ENCODE measurements at places on chromosomes 7 and 10. TPM values are rescaled to one million over a fixed set of nuclear protein-coding genes. Genes with fewer than 3 reads are reported as not detected.

CTAGE4 gene
- polyA plus RNA-seq = 0.97 TPM

- peak; percentile 61 for DNase-seq
Observed at GRCh38 chr7:80918399-80918798, 452 bp downstream of the SEMA3C start.

DNA sequence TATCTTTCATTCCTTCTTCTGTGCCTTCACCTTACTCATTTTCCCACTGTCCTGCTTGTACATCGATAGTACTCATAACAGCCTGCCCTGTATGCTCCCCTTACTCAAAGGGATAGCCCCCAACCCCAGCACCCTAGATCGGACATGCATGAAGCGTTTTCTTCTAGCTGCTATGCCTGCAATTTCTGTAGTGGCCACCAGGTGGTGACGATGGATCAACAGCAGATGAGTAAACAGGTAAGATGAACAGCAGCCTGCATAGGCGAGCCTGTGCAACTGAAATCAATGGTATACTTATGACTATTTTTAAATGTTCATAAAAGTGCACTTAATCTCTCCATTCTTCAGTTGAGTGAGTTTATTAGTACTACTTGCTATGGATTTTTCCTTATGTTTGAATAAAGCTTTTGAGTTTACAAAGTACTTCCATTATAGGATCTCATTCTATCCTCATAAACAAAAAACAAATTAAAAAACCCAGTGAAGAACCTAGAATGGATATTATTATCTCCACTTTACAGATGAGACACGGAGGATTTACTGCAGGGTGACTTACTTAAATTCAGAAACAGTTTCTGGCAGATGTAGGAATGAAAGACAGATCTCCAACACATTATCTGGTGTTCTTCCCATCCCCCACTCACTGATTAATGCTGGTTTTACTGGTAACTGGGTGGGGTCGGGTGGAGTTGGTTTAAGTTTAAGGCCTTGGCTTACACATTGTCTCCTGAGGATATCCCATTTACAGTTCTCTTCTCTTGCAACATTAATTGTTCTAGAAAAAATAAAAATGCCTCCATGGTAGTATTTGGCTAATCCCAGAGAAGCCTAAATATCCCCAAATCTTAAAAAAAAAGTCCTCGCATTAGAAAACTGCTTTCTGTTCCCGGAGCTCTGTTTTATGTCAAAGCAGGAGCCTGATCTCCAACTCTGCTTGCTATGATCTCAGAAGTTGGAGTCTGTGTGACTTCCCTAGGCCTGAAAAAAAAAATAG, 222.1 kb downstream of the GLI3 start:
- DNase-seq = no peak

- no peak for DNase-seq
Observed at GRCh38 chr7:74655768-74656440, 1.6 kb upstream of the GTF2I start.

- no peak for DNase-seq
Observed at GRCh38 chr10:59718257-59718656, 8.6 kb upstream of the SLC16A9 start.

All from muscle of arm (tissue), 14 donors.